Heart left ventricle (tissue), 16 donors: ENCODE measurements at places on chromosomes 16 and 17.

DNA sequence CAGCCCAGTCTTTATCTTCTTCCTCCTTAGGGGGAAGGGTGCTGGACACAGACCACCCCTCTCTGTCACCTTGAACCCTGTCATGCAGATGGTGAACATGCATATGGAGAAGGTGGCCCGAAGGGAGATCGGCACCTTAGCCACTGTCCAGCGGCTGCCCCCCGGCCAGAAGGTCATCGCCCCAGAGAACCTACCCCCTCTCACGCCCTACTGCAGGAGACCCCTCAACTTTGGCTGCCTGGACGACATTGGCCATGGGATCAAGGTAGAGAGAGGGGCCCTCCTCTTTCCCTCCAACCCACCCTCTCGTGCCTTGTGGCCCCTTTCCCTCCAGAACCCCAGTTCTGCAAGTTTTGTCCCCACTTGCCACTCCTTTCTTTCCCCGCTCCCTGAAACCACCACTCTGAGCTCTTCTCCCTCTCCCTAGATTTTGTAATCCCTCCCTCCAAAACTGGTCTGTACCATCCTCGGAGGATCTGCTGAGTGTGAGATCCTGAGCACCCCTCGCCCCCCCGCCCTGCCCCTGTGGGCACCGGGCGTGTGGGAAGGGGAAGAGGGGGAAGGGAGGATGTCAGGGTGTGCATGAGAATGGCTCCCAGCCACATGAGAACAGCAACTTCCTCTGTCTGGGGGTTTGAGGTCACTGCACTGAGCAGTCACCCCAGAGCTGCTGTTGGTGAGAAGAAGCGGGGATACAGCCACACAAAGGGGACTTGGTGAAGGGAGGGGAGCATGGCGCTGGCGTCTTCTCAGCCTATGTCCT is 7.3 kb downstream of the ABI3 start:
- DNase-seq: peak; percentile 85

GRCh38 chr16:86089334-86089900 is 190.5 kb downstream of the IRF8 start:
- DNase-seq: no peak

DNA sequence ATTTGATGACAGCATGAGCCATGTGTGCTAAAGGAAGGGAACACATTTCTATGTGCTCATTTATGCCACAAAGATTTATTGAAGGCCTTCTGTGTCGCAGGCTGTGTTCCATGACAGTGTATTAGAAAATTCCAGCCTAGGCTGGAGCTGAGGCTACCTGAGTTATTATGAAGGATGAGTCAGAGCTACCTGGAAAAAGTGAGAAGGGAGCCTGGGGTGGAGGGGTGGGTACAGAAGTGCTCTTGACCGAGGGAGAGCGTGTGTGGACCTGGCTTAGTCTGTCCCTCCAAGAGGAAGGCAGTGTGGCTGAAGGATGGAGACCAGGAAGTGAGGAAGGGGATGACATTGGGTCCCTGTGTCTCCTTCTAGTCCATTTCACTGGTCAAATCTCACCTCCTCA is 98.3 kb downstream of the N4BP1 start:
- no peak for DNase-seq

GRCh38 chr17:65055708-65056638 is 567 bp downstream of the GNA13 start:
- DNase-seq: peak; percentile 66

DNA sequence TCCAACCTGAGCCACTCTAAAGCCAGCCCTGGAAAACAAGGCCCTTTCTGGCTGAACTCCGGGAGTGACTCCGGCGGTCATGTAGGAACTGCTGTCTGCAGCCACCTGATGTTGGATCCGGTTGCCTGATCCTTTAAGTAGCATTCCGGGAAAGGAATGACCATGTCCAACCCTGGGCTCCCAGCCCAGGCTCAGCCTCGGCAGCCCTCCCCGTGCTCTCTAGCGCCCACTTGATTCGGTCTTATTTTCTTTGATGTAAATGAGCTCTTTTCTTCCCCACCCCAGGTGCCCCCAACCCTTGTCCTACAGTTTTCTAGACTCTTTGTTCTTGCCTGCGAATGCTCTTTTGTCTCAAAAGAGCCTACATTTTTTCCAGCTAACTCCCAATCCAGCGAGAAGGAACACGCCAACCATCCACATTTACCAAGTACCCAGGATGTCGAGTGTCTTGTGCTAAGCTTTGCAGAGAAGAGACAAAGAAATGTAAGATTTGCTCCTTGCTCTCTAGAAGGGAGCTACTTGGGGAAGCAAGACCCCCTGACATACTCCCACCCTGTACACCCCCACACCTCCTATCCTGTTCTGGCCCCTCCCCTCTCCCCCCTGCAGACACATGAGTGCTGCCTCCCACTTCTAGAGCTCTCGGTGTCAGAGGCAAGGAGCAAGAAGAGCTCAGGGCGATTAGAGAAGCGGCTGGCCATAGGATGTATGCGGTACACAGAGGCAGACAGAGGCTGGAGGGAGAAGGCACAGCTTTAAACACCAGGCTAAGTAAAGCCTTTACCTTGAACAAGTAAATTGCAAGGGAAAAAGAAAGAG is 53.8 kb downstream of the COG7 start:
- peak; percentile 33 for DNase-seq

DNA sequence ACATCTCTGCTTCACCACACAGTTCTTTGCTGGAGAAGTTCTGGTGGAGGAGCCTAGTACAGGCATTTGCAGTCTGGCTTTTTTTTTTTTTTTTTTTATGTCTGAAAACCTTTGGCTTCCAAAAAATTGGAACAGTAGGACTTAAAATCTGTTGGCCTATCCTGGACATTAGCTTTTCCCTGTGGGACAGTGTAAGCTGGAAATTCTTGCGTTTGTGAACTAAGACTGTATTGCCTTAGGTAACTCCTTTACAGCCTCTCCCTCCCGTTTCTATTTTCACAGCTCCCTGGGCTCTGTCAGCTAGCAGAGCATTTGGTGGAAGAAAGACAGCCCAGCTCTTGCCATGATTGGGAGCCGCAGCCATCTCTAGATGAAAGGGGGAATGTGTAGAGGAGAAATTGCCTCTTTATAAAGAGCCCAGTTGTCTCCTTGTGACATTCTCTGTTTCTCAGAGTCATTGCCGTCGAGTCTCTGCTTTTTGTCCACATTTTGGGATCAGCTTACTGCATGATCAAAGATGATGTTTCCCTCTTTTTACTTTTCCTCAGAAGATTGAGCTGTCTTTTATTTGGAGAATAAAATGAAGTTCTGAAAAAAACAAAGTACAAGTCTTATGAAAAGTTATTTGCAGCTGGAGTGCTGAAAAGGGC is 227.5 kb downstream of the SPECC1 start:
- no peak for DNase-seq

GRCh38 chr16:3525951-3526350 is 25.1 kb downstream of the CLUAP1 start:
- DNase-seq: no peak

DNA sequence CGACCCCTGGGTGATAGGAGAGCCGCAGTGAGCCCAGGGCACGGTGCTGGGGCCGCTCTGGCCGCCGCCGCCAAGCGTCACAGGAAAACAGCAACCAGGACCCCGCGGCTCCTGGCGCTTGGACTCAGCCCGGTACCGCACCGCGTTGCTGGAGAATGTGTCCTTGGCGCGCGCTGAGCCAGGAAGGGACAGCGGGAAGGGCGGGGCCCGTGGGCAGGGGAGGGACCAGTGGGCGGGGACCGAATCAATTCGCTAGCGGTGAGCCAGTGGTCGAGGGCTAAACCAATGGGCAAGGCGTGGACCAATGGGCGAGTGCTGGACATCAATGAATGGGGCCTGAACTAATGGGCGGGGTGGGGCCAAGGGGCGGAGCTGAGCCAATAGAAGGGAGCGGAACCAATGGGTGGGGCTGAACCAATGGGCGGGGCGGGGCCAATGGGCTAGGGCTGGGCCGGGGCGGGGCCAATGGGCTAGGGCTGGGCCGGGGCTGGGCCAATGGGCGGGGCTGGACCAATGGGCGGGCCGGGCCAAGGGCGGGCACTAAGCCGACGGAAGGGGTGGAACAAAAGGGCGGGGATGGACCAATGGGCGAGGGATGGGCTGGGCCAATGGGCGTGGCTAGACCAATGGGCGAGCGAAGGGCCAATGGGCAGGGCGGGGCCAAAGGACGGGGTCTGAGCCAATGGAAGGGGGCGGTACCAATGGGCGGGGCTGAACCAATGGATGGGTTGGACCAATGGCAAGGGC is 6.3 kb upstream of the FLYWCH1 start:
- peak; percentile 100 for DNase-seq

- DNase-seq: no peak
Observed at GRCh38 chr17:45226576-45226975, 4.9 kb downstream of the FMNL1 start.

GRCh38 chr17:8726941-8727555 is 17.6 kb downstream of the CCDC42 start:
- no peak for DNase-seq

DNA sequence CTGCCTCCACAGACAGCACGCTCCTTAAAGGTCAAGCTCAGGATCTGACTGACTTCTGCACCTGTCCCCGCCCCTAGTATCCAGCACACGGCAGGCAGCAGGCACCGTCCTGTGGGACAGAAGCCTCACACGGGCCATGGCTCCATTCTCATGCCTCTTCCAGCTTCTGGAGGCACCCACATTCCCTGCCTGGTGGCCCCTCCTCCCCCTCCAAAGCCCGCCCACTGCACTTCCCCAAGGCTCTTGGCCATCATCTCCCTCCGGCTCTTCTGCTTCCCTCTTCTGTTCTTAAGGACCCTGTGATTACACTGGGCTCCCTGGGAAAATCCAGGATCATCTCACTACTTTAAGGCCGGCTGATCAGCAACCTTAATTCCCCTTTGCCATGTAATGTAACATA is 3.5 kb downstream of the CANT1 start:
- DNase-seq: peak; percentile 22
